Gastroesophageal sphincter (tissue), 4 donors: ENCODE measurements at places on chromosomes 2 and 18. TPM values are rescaled to one million over a fixed set of nuclear protein-coding genes. Genes with fewer than 3 reads are reported as not detected.

DNA sequence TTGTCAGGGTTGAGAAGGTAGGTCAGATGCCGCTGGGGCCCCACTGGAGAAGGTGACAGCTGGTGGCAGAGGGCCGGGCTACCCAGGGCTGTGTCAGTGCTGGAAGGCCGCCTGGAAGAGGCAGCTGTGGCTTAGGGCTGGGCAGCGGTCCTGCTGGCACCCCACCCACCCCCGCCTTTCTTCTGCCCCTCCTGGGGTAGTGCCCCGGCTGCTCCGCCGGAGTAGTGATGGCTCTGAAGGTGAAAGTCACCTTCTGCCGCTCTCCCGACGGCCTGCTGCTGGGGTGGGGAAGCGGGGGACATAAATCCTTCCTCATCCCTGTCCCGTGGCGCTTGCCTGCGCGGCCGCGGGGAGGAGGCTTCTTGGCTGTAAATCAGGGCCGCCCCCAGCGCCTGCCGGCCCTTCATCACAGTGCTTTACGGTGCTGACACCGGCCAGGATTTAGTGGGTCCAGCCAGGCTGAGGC lies 332.2 kb downstream of the DYSF start:
- ATAC-seq = no peak

DNA sequence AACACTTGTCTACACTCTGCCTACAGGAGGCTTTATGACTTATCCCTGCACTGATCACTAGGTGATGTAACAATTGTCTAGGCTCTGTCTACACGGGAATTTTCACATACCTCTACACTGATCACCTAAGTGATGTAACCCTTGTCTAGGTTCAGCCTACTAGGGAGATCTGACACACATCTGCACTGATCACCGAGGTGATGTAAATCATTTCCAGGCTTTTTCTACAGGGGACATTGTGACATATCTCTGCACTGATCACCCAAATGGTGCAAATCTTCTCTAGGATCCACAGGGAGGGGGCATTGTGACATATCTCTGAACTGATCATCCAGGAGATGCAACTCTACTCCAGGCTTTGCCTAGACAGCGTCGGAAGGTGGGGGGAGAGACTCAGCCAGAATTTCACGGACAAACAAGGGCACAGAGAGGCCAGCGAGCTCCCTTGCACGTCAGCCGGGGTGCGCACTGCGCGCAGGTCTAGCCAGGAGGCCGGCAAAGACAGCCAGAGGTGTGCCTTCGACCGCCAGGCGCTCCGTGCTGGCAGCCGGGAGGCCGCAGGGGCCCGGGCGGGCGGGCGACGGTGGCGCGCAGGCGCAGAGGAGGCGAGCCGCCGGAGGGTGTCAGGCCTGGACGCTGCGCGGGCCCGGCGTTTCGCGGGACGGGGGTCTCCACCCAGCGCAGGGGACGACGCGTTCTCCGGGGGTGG lies 46.9 kb upstream of the USP14 start:
- ATAC-seq = no peak

MCFD2 gene
- total RNA-seq = 82.1 TPM

LYG1 gene
- not detected for total RNA-seq

GRCh38 chr2:205889114-205889513 lies 196.9 kb downstream of the INO80D start:
- no peak for ATAC-seq

L3MBTL4 gene
- total RNA-seq = 8.1 TPM

DNA sequence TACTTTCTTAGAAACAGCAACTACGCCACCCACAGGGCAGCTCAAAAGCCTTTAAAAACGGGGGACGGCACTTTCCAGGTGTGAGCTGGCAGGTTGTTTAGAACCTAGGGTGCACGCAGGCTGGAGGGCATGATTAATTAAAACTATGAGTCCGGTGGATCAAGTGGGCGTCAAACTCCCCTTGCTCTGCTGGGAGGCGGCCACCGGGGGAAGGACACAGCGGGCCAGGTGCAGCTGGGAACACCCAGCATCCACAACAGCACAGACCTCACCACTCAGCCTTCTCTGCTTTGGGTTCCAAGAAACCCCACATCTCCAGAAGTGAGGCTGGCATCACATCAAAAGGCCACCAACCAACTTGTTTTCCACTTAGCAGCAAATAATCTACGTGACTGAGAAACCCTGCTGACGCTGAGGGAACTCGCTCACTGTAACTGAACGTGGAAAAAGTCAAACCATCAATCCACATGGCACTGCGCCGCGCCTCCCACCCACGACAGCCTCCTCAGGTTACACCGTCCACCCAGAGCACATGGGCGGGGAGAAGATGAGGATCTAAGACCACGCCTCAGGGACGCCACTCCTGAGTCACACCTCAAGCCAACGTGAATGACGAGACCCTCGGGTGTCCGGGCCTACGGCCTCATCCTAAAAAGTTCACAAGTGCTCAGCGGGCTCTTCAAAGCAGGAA lies 118.2 kb downstream of the ZNF516 start:
- no peak for ATAC-seq

DNA sequence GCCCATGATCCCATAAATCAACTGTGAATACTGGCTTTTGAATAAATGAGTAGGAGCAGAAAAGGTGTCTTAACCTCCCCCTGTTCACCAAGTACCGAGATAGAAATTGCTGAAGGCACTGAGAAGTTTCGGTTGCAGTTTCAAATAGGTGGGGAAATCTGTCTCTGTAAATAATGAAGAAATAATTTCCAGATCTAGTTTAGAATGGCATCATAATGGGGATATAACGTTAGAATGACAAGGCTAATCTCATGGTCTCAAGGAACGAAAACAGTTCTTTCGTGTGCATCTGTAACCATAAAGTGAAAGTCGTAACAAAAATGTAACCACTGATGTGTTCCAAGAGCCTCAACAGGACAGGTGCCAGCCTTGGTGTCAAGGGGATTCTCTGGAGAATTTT lies 49.9 kb upstream of the TMEM18 start:
- ATAC-seq = no peak

DNA sequence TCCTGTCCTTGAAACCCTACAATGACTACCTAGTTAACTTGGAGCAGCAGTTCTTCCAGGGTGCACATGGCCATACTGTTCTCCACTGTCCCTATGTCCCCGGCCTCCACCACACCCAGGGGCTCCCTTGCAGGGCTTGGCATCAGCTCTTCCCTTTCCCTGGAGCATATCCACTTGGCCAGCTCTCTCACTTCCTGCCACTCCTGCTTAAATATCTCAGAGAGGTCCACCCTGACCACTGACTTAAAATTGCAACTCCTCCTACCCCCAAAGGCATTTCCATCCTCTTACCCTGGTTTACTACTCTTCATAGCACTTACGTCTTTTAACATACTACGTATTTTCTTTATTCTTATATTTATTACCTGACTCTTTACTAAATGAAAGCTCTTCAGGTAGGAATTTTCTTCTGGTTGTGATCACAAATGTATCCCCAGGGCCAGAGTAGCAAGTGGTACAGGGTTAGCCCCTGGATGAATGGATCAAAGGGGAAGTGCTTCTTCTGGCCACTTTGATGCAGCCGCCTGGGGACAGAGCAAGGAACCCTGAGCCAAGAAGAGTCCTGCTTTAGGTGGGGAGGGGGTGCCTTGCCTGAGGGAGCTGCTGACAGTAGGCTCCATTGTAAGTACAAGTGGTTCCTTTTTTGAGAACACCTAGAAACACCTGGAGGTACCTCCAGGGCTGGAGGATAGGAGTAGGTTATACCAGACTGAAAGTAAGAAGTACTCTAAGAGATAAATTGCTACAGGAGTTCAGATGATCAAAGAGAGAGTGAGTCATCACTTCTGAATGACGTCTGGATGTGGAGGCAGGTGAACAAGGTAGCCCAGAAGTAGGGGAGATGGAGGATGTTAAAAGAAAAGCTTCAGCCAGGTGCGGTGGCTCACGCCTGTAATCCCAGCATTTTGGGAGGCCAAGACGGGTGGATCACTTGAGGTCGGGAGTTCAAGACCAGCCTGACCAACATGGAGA lies 82.2 kb downstream of the SOCS6 start:
- ATAC-seq = no peak

- no peak for ATAC-seq
These were observed 1.6 kb downstream of the KCNE4 start for GRCh38 chr2:223053484-223054192.

DNA sequence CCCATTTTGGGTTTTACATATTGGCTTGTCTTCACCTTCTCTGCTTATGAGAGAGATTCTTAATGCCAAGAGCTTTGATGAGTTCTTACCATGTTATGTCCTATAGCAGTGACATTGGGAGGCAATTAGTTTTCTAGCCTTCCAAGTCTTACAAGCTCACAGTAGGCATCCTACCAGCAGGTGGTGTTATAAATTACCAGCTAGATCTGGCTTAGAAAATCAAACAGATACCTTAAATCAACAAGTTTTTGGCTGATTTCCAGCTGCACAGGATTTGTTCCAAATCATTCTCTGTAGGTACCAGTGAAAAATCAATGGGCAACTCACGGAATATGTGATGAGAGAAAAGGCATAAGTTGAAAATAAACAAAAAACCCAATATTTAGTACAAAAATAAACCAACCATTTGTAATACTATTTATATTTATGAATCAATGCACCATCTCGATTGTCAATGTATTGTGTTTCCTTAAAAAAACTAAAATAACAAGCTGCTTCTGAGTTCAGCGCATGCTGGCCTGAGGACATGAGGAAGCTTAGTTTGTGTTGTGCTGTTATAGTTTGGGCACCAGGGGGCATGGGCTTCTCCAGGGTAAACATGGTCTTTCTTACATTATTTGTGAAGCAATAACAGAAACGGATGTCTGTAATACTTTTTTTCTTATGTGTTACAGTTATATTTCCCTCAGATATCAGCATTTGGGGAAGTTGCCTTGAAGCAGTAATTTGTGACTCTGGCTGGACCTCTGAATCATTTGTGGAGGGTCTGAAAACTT lies 34.1 kb upstream of the NXPH2 start:
- no peak for ATAC-seq

DNA sequence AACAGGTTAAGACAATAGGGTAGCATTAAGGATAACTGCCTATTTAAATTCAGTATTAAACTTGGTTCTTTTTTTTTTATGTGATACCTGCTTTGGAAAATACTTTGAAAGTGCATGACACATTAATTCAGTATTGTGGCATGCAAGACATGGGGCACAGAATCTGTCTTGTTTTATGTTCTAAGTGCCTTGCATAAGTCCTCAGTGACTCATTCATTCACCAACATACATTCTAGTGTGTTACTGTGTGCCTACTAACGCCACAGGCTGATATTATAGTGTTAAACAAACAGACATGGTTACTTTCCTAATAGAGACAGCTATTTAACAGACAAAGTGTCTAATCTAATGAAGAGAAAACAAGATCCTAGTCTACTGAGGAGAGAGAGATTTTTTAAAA lies 91.7 kb downstream of the GCA start:
- ATAC-seq = no peak

PARD6G gene
- 8.5 TPM for total RNA-seq

RAX gene
- not detected for total RNA-seq

DNA sequence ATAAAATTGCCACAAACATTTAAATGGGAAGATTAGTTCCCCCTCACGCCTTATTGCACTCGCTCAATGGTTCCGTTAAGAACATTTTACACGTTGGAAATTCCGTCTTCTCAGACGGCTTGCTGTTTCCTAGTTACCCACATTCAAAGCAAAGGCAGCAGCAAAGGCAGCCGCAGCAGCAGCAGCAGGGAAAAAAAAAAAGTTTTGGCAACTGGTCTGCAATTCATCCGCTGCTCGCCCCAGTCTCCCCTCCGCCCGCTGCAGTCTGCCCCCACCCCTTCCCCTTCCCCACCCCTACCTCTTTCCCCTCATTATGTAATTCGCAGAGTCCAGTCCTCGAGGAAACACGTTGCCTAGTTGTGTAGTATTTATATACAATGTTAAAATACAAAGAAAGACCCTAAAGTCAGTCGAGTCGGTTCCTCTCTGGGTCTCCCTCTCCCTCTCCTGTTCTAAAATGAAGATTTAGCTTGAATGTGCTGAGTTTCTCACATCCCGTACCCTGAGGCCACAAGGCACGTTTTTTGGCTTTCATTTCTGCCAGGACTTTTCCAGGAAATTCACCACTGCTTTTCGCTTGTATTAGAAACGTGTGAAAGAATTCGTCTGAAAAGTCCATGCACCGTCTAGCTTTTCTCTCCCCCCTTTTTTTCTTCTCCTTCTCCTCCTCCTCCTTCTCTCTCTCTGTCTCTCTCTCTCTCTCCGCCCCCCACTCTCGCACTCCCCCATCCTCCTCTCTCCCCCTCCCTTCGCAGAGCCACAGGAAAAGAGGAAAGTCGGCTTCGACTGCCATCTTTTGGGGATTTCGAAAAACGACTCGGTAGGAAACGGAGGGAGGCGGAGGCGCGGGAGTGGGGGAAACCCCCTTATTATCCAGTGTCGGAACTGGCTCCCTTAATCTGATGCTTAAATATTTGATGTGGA lies 140.0 kb downstream of the MEIS1 start:
- peak; percentile 47 for ATAC-seq

DNA sequence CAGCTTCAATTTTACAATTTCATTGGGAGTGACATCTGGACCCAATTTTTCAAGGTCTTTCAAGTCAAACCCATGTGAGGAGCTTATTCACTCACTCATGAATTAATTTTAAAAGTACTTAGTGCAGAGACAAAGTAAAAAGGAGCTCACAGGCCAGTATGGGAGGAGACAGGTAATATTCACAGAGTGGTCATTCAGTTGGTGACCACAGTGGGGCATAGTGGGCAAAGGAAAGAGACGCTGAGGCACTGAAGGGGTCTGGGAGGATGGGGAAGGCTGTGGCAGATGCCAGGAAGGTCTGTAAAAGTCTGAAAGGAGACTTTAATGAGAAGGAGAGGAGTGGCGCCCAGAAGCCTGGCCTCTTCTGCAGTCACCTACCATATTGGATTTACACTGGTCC lies 76.0 kb downstream of the CD8B2 start:
- ATAC-seq = no peak

GRCh38 chr18:48011926-48012465 lies 81.5 kb upstream of the SMAD2 start:
- ATAC-seq = no peak

DNA sequence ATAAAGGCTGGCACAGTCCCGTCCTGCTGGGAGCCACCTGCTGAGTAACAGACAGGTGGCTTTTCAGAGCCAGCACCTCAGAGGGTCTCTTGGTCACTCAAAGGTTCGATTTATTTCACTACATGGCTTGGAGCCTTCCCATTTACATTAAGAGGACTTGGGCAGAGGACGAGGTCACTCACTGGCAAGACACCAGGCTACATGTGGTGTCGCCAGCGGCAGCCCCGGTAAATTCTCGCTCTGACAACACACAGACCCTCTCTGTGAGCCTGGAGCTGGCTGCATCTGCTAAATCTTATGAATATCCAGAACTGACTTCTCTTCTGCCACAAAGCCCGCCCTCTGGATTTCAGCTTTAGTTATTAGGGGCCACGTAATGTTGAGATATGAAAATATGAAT lies 254.7 kb downstream of the VAPA start:
- ATAC-seq = no peak

CHN1 gene
- 30.4 TPM for total RNA-seq

SERPINE2 gene
- total RNA-seq = 130 TPM

LGALSL gene
- 18.1 TPM for total RNA-seq

- no peak for ATAC-seq
These were observed 374.1 kb downstream of the LRATD1 start for GRCh38 chr2:15006667-15007066.

- ATAC-seq = no peak
These were observed 4.5 kb downstream of the KIF3C start for GRCh38 chr2:25977768-25978167.
